ENCODE measurements at places on chromosomes 5 and 9.

DNA sequence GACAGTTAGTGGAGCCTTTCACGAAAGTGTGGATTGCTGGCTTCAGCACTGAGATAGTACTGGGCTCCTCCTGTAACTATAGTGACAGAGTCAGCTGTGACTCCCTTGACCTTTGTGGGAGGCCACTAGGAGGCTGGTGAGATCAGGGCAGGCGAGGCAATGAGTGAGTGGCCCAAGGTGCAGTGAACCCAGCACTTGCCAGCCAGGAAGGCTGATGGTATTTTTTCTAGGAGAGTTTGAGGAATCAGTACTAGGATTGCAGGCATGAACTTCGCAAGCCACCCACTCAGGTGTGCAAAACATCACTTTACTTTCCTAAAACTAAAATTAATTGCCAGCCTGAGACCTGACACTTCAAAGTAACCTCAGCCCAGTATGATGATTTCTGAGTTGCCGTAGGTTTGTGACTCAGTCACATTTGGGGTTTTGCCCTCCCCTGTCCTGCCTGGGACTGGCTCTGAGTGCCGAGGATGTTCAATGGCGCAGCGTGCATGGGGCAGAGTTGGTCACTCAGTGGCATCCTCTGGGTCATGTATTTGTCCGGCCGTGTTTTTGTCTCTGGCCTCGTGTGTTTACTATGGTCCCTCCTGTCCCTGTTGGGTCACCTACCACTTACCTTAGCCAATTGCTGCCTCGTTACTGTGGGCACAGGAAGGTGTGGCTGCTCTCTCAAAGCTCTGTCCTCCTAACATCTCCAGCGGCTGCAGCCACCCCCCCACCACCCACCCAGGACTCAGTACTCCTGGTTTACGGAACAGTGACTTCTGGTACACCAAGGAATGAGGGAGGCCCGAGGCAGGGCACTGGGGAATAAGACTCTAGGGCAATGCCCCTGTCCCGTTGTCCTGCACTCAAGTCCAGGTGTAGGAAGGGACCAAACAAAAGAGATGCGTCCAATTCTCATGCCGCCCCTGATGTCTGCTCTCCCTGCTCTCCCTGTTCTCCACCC is 67.2 kb downstream of the IL31RA start:
- DNase-seq = no peak

DNA sequence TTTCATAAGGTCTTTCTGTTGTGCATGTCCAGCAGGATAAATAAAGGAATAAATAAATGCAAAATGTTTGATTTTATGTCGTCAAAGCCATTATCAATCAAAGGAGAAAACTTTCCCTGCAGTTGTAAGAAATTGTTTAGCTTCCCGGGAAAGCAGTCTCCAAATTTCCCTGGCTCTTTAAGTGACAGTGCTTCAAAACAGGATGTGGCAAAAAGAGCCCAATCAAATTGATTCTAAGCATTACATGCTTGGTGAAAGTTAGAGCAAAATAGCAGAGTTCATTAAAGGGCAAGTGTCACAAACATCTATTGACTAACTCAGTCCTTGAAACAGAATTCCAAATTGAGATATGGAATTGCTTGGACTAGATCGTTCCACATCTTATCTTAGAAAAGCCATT is 704.1 kb downstream of the PRELID2 start:
- no peak for DNase-seq

GRCh38 chr5:176731506-176732160 is 78.7 kb upstream of the UNC5A start:
- DNase-seq = no peak

GRCh38 chr9:37784616-37785483 is at the start of gene EXOSC3:
EXOSC3 (minus strand) TSS chr9:37785064; CDS start chr9:37785044, 20 bp downstream.
- DNase-seq = peak; percentile 65

DNA sequence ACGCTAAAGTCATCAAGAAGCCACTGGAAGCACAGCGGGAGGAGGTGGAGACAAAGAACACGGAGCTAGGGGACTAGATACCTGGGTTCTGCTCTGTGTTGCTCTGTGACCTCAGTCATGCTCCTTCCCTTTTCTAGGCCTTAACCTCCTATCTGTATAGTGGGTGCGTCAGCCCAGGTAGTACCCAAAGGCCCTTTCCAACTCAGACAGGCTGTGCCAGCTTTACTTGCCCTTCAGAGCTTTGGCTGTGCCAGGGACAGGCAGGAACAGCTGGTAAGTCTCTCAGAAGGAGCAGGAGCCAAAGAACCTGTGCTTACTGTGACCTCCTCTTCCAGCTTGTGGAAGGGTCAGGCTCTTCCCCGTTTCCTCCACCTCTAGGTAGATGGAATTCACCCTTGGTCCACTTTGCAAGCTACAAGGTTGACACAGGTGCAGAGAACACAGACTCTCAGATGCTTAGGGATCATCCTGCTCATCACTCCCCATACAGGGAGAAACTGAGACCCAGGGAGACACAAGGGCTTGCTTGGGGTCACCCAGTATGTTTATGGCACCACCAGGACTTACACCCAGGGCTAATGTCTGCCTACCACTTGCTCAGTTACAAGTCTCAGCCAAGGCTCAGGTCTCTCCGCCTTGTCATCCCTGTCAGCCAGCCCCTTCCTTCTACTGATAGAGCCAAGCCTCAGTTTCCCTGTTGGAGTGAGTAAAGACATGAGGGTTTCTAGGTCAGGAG is 1.7 kb downstream of the CCDC69 start:
- DNase-seq = no peak

GRCh38 chr9:121386442-121387175 is 16.6 kb upstream of the STOM start:
- no peak for DNase-seq

DNA sequence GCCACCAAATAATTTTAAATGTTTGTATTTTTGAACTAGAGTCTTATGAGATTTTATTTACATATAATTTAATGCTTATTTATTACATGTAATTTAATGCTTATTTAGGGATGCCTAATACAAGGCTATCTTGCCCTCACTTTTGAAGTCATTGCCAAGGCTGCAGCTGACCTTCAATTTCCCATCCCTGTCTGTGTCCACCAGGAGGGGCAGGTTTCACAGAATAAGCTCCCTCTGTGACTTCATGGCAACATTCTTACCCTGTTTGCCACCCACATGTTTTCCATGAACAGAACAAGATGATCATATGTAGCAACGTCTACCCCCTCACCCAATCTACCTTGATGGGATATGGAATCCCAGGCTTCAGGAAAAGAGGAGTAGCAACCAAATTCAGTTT is 27.0 kb downstream of the C5 start:
- DNase-seq = no peak

DNA sequence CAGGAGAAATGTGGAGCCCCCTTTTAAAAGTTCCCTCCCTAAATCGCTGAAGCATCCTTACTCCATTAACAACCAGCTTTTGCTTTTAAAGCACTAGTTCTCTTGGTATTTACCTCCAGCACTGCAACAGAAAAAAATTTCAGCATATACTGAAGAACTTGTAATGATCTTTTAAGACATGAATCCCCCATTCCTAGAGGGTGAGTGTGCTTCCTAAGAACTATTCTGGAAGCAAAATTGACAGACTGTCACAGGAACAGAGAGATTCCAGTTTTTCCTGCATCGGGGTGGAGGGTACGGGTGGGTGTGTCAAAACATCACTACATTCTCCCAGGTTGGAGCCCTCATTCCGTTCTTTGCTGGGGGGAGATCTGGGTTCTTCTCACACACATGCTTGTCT is 151.9 kb downstream of the EBF1 start:
- DNase-seq = no peak

All from GM04503 (cell line).